Hindlimb muscle (tissue), 1 donor: ENCODE measurements at places on chromosomes 6 and 20.

GRCh38 chr6:11224252-11224965 is 8.1 kb downstream of the NEDD9 start:
- DNase-seq, result no peak

GRCh38 chr20:58155148-58155925 is 73.1 kb downstream of the ANKRD60 start:
- no peak for DNase-seq

DNA sequence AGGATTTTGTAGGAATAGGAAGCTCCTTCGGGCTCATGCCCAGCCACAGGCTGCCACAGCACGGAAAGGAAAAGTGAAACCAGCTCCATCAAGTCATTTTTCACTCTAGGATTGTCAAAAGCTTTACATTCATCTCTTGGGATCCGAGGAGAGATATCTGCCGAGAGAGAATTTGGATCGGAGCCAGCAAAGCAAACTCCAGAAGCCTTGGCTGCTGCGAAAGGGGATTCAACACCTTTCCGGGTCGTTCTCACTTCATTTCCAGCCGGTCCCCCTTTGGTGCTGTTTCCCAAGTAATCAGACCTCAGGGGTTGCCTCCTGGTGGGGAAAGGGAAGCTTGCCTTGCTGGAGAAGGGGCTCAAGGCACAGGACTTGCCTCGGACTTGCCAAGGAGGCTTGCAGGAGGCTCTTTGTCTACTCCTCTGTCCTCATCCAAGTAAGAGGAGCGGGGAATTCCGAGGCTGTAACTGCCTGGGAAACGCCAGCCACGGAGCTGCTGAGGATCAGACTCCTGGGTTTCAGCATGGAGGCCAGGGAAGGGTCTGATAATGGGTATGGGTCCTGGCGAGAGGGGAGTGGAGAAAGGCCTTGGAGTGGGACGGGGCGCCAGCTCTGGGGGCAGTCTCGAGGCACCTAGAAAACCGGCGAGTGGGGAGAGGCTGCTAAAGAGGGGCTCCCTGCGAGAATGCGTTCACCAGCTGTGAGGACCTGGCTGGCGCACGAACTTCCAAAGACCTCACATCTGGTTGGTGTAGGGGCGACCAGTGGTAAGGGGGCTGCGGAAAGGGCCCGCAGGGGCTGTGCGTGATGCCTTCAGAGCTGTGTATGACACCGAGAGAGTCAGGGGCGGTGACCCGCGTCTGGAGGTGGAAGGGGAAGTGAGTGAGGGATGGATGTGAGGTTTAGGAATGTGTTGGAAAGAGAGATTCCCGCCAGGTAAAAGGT is 702 bp downstream of the ETV7 start:
- DNase-seq, result peak; percentile 47

- DNase-seq, result no peak
Measured at GRCh38 chr20:23609486-23610109, 3.9 kb upstream of the CST9 start.

- no peak for DNase-seq
Measured at GRCh38 chr6:44733126-44733525, 345.6 kb downstream of the CDC5L start.

DNA sequence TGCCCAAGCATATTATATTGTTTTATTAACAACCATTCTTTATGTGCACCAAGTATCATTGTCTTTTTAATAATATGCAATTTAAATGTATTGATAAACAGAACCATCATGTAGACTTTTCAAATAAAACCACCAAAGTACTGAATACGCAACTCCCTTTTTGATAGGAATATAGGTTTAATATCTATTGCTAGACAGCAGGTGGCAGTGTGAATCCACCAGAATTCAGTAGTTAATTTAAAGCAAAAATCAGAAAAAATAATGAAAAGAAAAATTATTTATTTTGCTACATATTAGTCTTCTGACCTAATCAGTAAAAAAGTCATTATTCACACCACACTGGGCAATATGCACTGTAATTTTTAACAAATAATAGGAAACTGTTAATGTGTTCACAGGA is 143.7 kb downstream of the KLHL32 start:
- peak; percentile 18 for DNase-seq

GRCh38 chr20:57329608-57330221 is at the start of gene SPO11:
SPO11 (plus strand) TSS chr20:57329803; CDS start chr20:57329868, 65 bp downstream.
- no peak for DNase-seq

DNA sequence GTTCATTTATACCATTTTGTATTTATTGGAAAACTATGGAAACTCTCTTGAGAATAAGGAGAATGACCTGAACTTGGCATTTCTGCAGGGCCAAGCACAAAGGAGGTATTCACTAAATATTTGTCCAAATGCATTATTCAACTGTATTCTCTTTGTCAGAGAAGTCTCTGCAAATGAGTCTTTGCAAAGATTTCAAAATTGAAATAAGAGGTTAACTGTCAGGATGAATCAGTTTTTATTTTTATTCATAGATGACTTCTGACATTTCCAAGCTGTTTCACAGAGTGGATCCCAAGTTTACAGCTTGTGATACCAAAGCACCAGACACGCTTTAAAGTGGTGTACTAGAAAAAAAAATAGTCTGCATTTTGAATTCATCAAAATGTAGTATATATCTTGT is 131.6 kb downstream of the UTRN start:
- DNase-seq, result no peak

GRCh38 chr20:41408156-41408794 is 41.7 kb upstream of the EMILIN3 start:
- no peak for DNase-seq

DNA sequence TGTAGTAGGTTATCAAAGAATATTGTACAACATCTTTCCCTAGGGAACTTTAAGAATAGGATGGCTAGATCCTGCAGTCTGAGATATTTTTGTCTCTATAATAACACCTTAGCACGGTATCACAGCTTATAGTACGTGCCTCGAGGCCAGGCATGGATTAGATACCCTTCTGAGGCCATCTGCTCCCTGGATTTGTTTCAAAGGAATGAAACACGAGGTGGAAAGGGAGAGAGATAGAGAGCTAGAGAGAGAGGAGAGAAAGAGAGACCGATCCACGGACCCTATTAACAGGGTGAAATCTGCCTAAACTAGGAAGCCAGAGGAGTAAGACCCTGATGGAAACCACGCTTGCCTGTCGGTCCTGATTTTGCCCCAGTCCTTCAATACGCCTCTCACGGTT is 92.5 kb downstream of the CD83 start:
- no peak for DNase-seq

GRCh38 chr6:140036196-140036595 is 661.7 kb upstream of the CITED2 start:
- no peak for DNase-seq

DNA sequence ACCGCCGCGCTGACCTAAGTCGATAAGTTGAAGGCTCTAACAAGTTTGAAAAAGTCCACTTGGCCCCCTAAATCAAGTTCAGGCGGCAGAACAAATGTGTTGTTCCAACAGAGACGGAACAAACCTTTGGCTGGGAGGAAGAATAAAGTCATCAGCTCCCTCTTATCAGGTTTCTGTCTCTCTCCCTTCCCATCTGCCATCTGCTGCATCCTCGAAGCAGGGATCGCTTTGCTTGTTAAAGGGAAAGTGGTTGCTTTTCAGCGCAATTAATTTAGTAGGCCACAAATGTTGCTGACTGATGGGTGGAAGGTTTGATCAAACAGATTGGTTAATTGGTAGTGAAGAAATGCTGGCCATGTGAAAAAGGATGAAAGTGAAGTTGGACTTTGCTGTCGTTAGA is 64.3 kb downstream of the CDH4 start:
- no peak for DNase-seq

- DNase-seq, result no peak
Measured at GRCh38 chr6:108523697-108524096, 37.0 kb upstream of the FOXO3 start.

GRCh38 chr20:57250607-57251343 is 15.7 kb downstream of the BMP7 start:
- no peak for DNase-seq

DNA sequence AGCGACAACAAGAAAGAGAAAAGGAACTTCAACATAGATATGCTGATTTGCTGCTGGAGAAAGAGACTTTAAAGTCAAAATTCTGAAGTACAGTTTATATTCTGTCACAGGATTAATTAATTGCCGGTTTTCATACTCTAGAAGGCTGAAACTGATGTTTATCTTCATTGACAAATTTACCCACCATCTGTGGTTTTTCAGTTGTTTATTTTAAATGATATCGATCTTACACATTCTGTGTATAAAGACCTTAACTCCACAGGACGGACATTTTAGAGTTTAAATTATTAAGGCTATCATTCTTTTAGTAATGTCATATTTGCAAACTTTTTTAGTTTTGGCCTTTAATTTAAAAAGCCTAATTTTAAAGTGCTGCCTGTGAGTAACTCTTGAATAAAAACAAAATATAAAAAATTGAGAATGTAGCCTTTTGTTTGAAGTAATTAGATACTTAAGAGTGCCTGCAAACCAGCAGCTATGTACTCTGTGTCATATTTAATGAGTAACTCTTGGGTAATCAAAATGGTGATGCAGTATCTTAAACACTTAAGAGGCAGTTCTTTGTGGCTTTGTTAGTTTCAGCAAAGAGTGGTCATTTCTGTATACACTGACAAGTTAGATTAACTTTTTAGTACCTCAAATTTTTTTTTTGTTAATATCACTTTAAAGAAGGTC is 59.3 kb downstream of the CDC5L start:
- no peak for DNase-seq

DNA sequence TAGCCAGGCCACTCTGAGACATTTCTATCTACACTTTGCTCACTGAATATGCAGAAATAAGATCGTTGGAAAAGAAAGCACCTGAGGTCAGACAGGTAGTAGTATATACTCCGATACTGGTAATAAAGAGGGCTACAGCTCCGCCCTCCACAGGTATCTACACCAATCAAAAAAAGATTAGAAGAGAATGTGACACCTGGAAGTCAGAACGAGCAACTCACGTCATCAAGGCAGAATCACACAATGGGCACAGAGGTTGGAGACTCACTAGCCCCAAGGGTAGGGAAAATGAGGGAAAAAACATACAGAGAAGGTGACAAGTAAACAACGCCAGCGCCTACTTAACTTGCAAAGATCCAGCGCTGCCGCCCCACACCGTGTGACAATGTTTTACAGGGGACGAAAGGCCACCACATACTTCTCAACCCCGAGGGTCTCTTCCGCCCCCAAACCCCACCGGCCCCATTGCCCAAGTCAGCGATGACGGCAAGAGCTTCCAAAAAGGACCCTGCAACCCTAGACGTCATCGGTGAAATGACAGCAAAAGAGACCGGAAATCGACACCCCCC is 653 bp downstream of the LMBRD1 start:
- peak; percentile 35 for DNase-seq

DNA sequence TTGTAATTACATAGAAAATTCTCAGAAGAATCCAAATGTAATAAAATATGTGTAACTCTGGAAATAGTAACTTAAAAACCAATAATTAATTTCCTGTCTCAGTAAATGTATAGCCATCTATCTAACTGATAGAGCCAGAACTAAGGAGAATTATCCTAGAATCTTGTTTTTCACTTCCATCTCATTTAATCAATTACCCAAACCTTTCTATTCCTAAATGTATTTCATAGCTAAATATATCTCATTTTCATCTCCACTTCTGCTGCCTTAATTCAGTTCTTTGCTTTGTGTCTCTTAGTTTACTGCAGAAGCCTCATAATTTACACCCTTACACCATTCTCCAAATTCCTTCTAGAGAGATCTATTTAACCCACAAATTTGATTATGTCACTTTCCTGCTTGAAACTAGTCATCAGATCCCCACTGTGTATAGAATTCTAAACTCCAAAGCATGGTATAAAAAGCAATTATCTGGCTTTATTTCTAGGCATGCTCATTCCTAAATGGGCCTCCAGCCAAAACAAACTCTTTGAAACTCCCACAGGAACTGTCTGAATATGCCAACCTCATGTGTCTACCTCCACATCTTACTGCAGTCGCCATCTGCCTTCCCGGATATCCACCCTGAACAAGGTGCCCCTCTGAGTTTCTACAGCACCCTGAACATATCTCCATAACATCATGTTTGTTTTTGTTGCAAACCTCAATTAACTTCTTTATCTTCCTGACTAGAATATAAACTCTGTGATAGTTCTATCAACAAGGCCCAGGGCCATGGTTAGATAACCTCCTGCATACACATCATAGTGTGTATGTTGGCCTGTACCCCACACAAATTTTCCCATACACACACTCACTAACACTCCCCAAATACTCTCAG is 70.5 kb upstream of the ADTRP start:
- DNase-seq, result no peak

- no peak for DNase-seq
Measured at GRCh38 chr6:76166874-76167273, 94.4 kb upstream of the IMPG1 start.

- no peak for DNase-seq
Measured at GRCh38 chr6:39416026-39416425, 93.5 kb upstream of the KCNK16 start.

DNA sequence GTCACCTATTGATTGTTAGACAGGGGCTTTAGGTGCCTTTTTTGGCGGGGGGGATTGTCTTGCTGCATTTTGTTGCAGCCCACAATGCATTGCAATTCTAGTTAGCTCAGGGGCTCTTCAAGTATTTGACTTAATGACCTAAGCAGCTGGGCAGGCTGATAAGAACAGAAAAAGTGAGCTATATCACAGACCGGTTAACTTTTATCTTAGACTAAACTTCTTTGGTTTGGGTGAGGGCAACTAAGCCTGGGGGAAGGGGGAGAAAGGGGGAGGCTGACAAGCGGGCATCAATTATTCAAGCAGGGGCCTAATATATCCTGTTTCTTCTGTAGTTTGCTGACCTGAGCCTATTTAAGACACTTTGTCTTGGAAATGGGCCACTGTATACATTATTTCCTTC is 66.0 kb upstream of the GPR6 start:
- no peak for DNase-seq

DNA sequence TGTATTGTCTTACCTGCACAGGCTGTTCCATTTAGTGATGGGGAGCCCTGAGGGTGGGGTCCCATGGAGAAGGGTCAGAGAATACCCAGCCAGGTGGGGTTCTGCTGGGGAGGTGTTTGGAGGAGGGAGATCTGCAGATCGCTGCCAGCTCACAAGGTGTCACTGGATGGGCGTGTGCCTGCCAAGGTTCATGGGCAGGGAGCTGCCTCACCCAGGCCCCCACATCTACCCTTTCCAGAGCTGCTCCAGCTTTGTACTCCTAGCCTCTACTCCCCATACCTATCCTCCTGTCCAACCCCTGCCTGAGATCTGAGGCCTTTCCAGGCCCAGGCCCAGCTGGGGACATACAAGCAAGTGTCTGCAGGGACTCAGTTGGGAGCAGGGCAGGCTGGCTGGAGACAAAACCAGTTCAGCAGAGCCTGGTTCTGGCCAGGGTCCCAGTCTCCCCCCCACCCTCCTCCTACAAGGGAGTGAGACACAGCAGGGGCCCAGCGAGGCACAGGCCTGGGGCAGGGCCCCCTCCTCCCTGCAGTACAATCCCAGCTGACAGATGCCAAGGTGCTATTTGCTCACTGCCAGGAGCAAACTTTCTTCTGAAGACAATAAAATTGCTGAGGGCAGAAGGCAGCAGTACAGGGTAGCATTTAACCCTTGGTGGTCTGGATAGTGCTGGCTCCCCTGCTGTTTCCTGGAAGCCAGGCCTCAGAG is 19.7 kb downstream of the SPDEF start:
- no peak for DNase-seq

GRCh38 chr6:111173341-111173740 is 86.0 kb downstream of the SLC16A10 start:
- no peak for DNase-seq
